ENCODE measurements at places on chromosomes 1 and 21.

GRCh38 chr1:10525208-10525607 lies 50.5 kb downstream of the PEX14 start:
- no peak for DNase-seq

DNA sequence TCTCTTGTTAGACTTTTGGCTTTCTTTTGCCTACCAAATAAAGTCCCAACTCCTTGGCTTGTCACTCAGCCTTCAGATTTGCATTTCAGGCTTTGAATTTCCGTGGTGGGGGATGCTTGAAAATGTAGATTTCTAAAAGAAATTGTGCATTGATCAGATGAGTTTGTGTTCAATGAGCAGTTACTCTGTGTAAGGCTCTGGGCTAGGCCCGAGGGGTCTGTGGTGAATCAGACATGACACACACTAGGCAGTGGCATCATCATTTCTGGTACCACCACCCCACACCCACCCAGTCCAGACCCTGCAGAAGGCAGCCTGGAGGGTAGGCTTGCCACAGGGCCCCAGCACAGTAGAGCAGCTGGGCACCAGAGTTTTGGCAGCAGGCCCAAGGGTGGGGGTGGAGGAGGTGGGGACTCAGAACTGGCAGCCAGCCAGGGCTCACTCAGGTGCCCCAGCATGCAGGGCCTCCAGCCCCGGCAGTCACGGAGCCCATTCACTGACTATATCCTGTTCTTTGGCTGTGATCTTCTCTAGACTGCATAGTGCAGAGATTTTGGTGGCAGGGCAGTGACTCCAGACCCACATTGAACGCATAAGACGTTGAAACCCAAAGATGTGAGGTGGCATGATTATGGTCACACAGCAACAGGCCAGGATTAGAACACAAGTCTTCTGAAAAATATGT lies 97.2 kb upstream of the ARTN start:
- no peak for DNase-seq

DNA sequence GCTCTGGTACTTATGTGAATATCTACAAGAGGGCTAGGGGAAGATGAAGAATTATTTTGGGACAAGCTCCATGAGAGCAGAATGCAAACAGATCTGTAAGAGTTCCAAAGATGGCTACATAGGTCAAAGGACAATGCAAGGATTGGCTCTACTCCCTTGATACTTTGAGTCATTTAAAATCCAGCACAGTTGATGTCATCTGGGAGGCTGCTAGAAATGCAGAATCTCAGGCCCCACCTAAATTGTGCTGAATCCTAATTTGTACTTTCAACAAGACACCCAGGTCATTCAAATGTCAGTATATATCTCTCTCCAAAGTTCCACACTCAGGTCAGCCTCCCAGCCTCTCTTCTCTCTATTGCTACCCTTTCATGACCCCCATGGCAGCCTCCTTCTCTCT lies 23.7 kb upstream of the TADA1 start:
- no peak for DNase-seq

DNA sequence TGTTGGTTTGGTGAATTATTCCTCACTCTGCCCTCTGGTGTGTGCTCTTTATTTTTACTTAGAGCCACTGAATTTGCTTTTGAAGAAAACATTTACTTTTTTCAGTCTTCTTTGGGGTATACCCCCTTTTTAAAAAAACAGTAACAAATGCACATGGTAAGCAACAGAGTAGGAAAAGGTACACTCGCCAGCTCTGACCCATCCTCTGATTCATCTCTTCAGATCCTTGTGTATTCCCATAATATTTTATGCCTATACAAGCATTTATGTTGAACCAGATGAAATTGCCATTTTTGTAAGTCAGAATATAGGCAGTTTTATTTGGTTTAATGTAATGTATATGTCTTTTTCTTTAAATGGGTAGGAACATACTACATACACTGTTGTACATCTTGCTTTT lies 28.3 kb downstream of the TTC3 start:
- DNase-seq: no peak

DNA sequence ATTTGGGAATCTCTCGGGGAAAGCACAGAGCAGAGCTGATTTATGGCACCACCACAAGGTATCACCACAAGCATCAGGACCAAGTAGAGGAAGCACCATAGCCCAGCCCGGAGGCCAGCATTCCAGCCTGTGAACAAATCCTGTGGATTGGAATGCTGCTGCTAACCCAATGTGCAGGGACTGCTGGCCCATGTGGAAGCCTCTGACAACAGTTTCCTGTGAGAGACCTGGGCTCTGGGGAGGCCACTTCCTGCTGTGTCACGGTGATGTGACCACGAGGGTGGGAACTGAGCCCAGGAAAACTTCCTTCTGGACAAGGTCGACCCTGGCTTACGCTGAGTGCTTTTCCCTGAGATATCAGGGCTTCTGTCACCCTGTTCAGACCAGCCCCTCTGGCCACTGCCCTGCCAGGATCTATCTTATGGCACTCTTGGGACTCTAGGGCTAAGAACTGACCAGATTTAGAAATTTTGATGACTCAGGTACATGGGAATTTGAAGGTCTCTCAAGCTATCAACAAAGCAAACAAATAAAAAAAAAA lies 88.3 kb upstream of the NGF start:
- DNase-seq: no peak

DNA sequence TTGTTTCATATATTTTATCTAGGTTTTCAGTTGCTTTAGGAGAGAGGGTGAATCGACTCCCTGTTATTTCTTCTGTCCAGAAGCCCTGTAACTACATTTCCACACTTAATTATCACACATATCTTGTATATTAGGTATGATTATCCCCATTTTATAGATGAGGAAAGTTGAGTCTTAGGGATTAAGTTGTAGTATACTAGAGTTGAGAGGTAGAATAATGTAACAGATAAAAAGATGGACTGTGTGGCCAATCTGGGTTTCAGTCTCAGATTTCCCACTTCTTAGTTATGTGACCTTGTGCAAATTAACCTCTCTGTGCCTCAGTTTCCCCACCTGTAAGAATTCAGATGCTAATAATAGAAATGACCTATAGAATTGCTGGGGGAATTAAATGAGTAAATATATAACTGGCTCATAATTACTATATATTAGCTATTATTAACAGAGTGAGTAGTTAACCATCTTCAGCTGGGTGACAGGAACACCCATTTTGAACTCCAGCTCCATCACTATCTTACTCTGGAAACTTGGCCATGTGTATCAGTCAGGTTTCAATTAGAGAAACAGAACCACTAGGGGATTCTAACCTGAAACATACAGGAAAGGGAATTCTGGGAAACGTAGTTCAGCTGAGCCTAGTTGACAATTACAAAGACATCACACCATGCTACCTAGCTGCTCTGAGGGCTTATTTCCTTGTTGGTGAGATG lies 20.4 kb upstream of the FOXO6 start:
- DNase-seq: no peak

DNA sequence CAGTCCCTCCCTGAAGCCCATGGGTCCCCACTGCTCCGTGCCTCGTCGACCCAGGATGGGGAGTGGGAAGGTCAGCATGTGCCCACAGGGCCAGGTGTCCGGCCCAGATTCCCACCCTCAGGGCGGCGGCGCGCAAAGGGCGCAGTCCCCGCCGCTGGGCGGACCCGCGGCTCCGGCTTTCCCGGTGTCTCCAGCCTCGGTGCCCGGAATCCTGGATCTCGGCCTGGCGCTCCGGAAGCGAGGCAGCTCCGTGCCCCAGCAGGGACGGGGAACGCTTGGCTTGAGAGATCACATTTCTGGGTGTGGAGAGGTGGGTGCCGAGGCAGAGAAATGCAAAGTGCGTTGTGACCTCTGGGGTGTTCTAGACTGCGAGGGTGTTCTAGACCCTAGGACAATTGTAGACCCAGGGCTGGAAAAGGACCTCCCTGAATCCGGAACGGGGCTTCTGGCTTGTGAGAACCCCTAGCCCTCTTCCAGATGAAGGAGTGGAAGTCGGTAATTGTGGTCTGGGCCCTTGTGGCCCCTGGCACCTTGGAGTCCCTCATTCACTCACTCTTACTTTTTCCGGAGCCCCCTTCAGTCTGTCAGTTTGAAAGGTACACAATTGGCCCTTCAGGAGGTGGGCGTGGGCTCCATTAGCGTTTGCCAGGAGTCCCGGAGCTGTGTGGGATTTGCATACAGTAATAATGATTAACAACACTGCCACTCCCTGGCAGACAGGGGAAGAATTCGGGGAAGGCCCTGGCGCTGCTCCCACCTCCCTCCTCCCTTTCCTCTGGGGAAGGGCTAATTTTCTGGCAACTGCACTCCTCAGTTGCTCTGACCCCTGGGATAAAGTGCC lies 1.6 kb upstream of the KCND3 start:
- DNase-seq: no peak

DNA sequence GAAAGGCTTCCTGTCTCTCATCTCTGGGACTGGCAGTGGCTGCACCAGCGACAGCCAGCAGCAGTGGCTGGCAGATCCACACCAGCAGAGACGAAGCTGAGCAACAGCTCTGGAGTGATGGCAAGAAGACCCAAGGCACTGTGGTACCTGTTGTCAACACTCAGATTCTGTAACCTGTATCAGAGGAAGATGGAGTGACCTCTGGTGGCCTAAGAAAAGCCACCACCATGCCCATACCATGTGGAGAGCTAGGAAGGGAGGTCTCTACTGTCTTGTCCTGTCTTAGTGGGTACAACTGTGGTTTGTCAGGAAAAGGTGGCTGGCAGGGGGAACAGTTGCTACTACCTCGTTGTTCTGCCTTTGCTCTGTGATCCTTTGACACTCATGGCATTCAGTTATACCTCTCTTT lies 22.5 kb upstream of the RHBDL2 start:
- no peak for DNase-seq

DNA sequence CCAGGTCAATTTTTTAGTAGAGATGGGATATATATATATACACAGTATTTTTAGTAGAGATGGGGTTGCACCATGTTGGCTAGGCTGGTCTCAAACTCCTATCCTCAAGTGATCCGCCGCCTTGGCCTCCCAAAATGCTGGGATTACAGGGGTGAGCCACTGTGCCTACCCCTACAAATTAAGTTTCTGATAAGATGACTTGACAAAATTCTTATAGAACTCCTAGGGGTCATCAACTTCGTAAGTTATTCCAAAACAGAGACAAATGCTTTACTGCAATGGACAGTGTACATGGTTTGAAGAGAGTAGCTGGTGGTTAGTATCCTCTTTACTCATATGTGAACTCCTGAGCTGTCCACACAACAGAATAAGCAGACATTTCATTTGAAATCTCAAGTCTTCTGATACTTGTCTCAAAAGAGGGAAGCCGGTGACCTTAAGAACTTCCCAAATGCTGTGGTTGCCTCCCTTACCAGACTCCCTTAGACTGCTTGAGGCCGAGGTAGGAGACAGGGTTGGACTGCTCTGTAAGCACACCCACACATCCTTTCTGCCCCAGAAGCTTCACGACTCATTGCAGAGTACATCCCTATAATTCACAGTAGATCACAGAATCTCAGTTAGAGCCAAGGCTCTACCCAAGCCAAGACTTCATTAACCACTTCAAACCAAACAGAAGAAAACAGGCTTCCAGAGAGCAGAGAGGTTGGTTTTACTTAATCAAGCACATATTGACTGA lies 244.1 kb upstream of the IRF2BP2 start:
- no peak for DNase-seq

GRCh38 chr1:55284856-55285255 lies 69.7 kb upstream of the USP24 start:
- no peak for DNase-seq

GRCh38 chr1:180144659-180145357 lies 9.9 kb upstream of the QSOX1 start:
- DNase-seq: no peak

DNA sequence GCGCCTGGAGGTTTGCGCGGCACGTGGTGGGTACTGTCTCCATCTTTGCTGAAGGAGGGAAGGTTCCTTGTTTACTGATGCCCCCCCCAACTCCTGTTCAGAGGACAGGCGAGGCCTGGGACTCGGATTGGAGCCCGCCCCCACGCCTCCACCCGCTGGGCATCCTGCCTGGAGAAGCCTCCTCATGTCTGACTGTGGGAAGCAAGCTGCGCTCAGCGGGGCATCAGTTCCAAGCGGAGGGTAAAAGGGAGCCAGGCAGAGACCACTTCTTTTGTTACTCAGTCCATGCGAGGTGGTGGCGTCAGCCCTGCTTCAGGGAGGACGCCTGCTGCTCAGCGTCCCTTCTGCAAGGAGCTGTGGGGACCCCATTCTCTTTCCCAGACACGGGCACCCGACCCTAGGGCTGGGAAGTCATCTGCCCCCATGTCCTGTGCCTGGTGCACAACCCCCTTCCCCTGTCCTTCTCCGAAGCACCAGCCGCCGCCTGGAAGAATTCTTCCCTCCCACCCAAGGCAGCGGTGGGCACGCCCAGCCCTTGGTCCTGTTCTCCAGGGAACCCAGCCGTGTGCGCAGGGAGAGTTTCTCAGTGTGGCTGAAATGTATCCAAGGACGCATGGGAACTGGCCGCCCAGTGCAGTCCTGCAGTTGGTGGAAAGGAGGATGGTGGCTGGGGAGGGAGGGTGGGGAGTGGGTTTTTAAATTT lies 414.0 kb downstream of the CAMTA1 start:
- no peak for DNase-seq

DNA sequence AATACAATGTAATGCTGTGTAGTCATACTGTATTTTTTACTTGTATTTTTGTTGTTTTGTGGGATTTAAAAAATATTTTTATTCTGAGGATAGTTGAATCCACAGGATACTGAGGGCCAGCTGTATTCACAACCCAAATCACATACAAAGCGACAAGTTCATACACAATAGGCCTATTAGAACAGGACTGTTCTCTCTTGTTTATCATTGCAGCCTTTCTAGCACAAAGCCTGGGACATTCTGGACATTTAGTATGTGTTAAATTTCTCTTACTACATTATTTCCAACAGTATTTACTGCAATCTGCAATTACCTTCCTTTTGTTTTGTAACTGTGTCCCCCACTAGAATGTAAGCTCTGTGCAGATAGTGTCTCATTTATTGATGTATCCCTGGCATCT lies 65.4 kb downstream of the SLC35A3 start:
- DNase-seq: no peak

DNA sequence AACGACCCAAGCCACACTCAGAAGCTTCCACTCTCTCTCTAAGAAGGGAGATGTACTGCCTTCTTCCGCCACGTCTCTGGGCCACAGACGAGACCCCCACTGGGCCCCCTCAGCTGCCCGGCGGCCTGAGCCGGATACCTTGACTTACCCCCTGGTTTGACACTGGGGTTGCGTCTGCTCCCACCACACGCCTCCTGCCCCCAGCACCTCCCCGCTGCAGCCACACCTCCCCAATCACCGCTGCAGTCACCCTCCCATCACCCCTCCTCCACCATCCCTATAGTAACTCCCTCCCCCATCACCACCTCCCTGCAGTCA lies 10.7 kb downstream of the PANK4 start:
- no peak for DNase-seq

DNA sequence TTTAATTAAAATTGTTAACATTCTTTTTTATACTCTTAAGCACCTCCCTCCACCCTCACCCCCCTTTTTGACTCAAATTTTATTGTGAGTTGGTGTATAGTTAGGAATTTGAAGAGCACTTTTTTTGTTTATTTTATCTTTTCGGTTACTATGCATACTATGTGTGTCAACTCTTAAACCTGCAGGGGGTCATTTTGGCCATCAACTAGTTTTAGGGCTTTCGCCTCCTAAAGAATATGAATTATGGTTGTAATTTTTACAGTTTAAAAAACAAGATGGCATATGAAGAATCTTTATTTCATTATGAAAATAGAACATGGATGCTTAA lies 9.7 kb downstream of the BACH1 start:
- no peak for DNase-seq

Measured in GOT3 (cell line).